ENCODE measurements at places on chromosomes 11 and 22.

GRCh38 chr11:26573896-26574295 is 1.8 kb upstream of the MUC15 start:
- peak; percentile 93 for DNase-seq

DNA sequence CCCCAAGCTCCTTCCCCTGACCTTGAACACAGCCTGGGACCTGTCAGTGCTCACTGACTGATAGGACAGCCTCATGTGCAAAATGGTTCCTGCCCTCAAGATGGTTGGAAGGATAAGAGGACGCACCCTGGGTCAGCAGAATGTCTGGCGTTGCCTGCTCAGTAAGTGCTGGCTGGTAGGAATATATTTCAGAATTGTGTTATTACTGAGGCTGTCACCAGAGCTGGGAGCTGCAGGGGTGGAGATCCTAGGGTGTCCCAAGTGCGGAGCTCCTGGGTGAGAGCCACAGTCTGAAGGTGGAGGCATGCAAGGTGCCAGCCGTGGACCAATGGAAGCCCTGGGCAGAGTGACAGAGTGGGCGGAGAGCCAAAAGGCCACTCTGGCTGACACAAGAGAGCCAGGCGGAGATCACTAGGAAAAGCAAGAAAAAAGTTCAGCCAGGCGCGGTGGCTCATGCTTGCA is 1.0 kb upstream of the SEC14L4 start:
- DNase-seq = no peak

GRCh38 chr22:32745251-32745995 is 56.1 kb upstream of the TIMP3 start:
- no peak for DNase-seq

GRCh38 chr11:117189191-117189940 is 9.8 kb upstream of the TAGLN start:
- DNase-seq = no peak

DNA sequence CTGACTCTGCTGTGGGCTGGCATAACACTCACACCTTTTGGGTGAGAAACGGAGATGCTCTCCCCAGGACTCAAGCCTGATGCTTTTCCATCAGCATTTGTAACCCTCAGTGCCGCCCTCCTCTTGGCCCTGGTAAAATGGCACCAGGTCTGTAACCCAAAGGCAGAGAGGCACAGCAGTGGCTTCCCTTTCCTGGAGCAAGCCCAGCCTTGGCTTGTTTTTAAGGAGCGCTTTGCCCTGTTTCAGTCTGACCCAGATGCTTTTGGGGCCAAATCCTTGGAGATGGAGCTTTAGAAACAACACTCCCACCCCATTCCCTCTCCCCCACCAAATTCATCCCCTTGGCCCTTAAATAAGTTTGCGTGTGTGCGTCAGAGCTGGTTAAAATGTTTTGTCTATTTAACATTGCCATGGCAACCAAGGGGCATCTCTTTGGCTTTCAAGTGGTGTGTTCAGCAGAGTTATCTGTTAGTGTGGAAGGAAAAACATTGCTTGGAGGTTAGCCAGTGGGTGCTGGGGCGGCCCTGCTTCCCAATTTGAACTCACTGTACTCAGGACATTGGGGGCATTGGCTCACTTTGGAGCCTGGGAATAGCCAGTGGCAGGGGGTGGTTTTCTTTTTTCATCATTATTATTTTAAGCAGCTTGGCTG is 134.1 kb downstream of the NAV2 start:
- DNase-seq = no peak

- no peak for DNase-seq
These were observed 78.7 kb upstream of the DRD2 start for GRCh38 chr11:113553915-113554314.

DNA sequence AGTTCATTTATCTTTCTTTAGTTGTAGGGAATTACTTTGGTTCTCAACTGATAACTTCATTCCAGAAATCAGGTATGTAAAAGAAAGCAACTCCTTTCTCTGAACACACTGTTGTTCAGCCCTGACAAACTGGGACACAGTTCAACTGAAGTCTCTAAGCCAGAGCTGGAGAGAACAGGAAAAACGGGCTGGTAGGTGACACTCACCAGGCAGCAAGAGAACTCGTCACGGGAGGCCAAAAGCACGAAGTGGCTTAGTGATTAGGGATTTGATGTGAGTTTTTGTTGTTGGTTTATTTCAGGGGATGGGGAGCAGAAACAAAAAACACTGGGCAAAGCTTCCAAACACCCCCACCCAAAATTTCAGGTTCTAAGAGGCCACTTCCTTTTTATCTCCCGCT is 54.1 kb downstream of the MYH9 start:
- no peak for DNase-seq

DNA sequence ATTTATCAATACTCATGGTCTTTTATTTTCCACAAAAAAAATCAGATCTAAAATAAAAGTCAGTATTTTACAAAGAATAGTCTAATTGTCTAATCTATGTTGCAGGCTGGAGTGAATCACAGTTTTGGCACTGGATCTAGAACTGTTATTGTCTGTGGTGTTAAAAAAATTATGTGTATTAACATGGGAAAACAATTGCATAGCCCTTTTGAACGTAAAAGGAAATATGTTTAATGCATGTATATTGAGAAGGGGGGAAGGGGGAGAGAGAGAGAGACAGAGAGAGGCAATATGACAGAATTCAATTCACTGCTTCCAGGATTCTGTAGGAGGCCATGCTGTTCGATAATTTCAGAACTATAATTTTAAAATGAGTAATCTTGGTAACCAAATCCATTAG is 324.9 kb upstream of the CCDC90B start:
- no peak for DNase-seq
